T-helper 17 cell (primary cell): ENCODE measurements at places on chromosomes 7 and 10.

DNA sequence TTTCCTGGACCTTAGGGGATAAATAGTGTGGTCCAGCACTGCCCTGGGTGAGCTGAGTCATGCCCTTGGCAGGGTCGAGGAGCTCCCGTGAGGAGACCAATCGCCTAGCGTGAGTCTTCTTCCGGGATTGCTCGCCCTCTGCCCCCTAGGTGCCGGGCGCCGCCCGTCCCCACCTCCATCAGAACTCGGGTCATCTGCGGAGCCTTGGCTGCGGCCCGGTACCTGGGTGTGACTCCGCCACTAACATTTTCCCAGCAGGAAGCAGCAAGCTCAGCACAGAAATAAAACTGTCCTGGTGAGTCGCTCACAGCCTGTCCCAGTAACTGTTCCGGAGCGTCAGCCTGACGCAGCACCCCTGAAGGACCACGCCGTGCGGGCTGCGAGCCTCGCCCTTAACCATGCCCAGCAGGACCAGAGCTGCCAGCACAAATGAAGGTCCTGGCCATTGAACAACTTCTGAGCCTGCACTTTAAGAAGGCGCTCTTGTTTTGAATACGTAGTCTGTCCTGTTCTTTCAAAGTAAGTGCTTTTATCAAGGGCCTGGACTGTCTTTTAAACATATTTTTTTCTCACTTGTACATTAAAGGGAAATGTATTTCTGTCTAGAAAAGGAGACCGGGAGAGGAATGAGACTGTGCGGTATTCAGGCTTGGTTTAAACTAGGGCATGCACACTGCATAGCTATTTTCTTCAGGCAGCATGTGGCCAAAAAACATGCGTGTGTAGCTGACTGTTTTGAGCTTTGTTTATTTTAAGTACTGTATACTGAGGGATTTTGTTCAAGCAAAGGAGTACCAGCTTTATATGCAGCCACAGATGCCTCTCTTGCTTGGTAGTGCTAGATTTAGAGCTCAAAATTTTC, 136.7 kb downstream of the HECW1 start:
- no peaks in the 10 kb centered on the region for H3K36me3 ChIP-seq
- H3K4me3 ChIP-seq, result no peak overlapping the region
- H3K27me3 ChIP-seq, result peaks cover 64% of the 10 kb centered on the region
- no peak for DNase-seq

DNA sequence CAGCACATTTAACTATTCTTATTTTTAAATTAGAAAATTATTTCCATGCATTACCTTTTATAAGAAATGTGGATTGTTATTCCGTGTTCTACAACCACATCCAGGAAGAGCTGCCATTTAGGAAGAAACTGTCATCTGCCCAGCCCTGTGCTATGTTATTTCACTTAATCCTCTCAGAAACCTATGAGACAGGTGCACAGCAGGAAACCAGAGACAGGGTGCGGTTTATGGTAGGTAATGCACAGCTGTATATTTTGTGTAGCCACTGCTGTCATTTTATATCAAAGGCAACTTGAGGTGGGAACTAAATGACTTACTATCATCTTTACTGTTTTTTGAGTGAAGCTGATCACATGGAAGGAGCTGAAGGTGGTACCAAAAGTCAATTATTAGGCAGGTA, 232.3 kb downstream of the MAGI2 start:
- H3K27me3 ChIP-seq, result no peaks in the 10 kb centered on the region
- no peak overlapping the region for H3K27ac ChIP-seq

DNA sequence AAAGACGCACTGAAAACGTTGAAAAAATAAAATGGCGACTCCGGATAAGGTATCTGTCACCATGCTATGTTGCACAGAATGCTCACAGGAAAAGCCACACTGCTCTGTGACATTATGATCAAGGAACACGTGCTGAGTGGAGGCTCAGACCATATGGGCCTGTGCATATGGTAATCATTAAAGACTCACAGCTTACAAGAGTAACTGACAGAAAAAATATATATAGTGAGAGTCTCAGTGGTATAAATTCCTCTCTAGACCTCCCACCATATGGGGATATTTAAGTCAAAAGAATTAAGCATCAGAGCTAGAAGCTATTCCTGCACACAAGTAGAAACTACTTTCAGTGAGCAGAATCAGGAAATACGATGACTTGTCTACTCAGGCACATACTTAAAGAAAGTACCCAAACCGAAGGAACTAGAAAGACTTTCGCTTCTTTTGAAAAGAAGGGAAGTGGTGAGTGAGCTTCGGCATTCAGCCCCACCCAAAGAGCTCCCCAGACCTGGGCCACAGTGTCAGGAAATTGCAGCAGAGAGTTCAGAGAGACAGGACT, 65.1 kb upstream of the MPP7 start:
- no peaks in the 10 kb centered on the region for H3K27me3 ChIP-seq
- peak overlapping the region; percentile 76 for H3K4me3 ChIP-seq
- H3K4me1 ChIP-seq, result peaks cover 21% of the 10 kb centered on the region
- DNase-seq, result peak; percentile 25
- H3K36me3 ChIP-seq, result peaks cover 2% of the 10 kb centered on the region

DNA sequence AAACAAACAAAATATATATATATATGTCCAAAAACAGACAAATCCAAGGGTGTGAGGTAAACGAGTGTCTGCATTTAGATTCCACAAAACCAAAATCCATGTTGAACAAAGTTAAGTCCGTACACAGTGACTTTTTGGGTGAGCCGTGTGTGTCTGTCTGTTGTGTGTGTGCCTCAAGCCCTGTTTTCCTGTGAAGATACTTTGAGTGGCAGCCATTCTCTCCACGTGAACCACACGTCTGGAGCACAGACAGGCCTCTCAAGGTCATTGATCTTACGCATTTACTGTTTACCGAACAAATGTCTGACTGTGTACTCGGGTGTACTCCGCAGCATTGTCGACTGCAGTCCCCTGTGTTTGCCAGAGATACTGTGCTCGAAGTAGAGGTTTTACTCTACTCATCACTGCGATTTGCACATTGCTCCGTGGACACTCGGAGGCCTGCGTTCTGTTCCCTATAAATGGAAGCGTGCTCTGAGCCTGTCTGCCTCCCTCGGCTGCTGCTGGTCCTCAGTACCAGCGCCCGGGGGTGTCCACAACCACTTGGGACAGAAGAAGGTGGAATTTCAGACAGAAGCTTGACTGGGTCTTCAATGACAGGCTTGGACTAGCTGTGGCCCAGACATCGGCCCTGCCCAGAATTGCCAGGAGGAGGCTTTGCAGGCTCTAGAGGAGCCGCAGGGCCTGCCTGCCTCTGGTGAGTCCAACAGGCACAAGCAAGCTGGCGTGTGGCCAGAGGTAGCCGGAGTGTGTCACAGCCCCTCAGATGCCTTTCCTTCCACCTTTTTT, 22.1 kb downstream of the CYP17A1 start:
- H3K27ac ChIP-seq, result no peak overlapping the region
- no peak overlapping the region for H3K4me3 ChIP-seq
- H3K4me1 ChIP-seq, result peaks cover 10% of the 10 kb centered on the region
- no peak for DNase-seq
- H3K36me3 ChIP-seq, result no peaks in the 10 kb centered on the region
- no peaks in the 10 kb centered on the region for H3K27me3 ChIP-seq

DNA sequence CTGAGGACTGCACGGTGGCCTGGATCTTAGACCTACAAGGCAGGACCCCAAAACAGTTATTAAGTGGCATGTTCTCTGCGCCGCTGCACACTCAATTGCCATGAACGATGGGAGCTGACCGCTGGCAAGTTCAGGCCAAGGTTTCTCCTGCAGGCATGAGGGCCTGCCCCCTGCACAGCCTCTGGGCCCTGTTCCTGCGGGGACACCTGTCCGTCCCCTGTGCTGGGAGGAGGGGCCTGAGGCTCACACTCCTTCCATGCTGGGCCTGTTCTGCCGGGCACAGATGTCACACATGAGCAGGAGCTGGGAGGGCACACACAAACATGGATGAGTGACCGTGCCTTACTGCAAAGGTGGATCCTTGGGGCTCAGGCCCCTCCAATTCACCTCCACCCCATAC, 90.0 kb downstream of the PTPRN2 start:
- peaks cover 6% of the 10 kb centered on the region for H3K4me1 ChIP-seq
- no peak for DNase-seq
- H3K27ac ChIP-seq, result no peak overlapping the region
- no peak overlapping the region for H3K4me3 ChIP-seq
- no peaks in the 10 kb centered on the region for H3K36me3 ChIP-seq

GRCh38 chr10:14062528-14063260, 268.0 kb downstream of the FRMD4A start:
- no peak overlapping the region for H3K4me3 ChIP-seq
- no peak for DNase-seq
- no peak overlapping the region for H3K27ac ChIP-seq
- no peaks in the 10 kb centered on the region for H3K36me3 ChIP-seq
- peaks cover 21% of the 10 kb centered on the region for H3K27me3 ChIP-seq
- no peaks in the 10 kb centered on the region for H3K4me1 ChIP-seq

GRCh38 chr10:5529702-5530411, 5.1 kb downstream of the CALML3 start:
- H3K36me3 ChIP-seq, result peaks cover 2% of the 10 kb centered on the region
- H3K27ac ChIP-seq, result peak overlapping the region; percentile 34
- no peak for DNase-seq
- H3K4me3 ChIP-seq, result no peak overlapping the region
- no peaks in the 10 kb centered on the region for H3K27me3 ChIP-seq
- H3K4me1 ChIP-seq, result peaks cover 2% of the 10 kb centered on the region

DNA sequence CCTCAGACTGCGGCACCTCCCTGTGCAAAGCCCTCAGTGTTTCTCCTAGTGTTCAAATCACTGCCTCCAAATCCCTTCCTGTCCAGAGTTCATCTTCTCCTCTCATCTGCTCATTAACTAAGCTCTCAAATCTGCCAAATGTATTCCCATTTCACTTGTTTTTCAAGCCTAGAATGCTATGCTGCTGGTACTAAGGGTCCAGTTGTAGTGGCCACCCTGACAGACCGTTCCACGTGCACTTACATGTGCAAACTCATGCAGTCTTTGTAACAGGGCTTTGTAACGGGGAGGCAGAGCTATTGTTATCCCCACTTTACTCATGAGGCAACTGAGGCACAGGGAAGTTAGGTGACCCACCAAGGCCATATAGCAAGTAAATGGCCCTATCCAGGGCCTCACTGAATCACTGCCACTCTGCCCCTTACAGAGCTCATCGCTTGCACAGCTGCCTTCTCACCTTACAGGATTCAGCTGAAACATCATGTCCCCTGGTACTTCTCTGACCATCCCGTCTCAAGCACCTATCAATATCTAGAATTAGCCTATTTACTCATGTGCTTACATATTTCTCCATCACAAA, 153.0 kb upstream of the PDE1C start:
- H3K27ac ChIP-seq, result no peak overlapping the region
- H3K4me3 ChIP-seq, result no peak overlapping the region
- H3K36me3 ChIP-seq, result no peaks in the 10 kb centered on the region
- DNase-seq, result no peak

GRCh38 chr10:45553613-45554012, 119.0 kb downstream of the ZFAND4 start:
- H3K4me1 ChIP-seq, result peaks cover 31% of the 10 kb centered on the region
- peaks cover 7% of the 10 kb centered on the region for H3K36me3 ChIP-seq
- H3K27me3 ChIP-seq, result no peaks in the 10 kb centered on the region
- no peak overlapping the region for H3K27ac ChIP-seq
- DNase-seq, result no peak

DNA sequence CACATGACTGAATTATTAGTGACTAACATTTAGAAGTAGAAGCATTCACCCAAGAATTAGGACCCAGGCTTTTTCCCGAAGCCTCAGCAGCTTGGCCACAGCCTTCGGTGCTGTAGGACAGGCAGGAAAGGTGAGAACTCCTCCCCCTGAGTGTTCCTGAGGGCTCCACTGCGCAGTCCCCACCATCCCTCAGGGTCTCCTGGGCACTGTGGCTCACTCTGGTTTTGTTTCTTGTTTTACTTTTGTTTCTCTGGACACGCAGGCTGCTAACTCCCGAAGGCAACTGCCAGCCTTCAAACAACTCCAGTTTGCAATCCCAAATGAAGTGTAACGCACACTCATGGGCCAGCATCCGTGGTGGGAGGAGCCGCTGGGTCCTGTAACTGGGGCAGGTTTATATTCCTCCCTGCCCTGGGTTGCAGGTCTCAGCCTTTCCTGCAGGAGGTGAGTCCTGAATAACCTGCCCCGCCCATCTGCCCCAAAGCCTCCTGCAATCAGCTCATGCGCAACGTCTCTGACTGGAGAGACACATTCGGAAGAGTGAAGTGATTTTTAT, 492.9 kb downstream of the PTPRN2 start:
- no peaks in the 10 kb centered on the region for H3K36me3 ChIP-seq
- H3K4me1 ChIP-seq, result no peaks in the 10 kb centered on the region
- DNase-seq, result no peak
- H3K27me3 ChIP-seq, result peaks cover 5% of the 10 kb centered on the region
- no peak overlapping the region for H3K27ac ChIP-seq

GRCh38 chr10:32622409-32622808, 176.5 kb downstream of the CCDC7 start:
- no peak overlapping the region for H3K4me3 ChIP-seq
- no peaks in the 10 kb centered on the region for H3K4me1 ChIP-seq
- DNase-seq, result no peak
- H3K27ac ChIP-seq, result no peak overlapping the region

DNA sequence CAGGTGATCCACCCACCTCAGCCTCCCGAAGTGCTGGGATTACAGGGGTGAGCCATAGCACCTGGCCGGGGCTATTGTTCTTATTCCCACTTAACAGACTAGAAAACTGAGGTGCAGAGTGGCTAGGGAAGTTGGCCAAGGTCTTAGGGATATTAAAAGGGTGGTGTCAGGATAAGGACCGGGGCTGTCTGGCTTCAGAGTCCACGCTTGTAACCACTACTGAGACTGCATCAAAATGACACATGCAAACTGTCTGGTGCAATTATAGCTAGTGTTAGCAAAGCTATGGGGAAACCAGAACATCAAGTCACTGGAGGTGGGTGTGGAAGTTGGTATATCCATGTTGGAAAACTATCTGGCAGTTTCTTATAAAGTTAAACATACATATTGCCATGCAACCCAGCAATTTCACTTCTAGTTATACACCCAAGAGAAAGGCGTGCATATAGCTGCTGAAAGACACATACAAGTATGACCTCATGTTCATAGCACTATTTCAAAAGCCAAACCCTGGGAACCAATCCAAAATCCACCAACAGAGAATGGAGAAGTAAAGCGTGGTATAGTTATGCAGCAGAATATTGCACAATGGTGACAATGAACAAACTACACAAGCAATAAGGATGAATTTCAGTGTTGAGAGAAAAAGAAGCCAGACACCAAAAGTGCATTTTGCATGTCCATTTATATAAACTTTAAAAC, 33.9 kb upstream of the EEPD1 start:
- no peak overlapping the region for H3K27ac ChIP-seq
- H3K4me1 ChIP-seq, result peaks cover 33% of the 10 kb centered on the region
- H3K36me3 ChIP-seq, result peaks cover 2% of the 10 kb centered on the region
- H3K4me3 ChIP-seq, result no peak overlapping the region

GRCh38 chr10:132033632-132034031, 32.1 kb upstream of the JAKMIP3 start:
- H3K27ac ChIP-seq, result no peak overlapping the region
- no peak for DNase-seq

DNA sequence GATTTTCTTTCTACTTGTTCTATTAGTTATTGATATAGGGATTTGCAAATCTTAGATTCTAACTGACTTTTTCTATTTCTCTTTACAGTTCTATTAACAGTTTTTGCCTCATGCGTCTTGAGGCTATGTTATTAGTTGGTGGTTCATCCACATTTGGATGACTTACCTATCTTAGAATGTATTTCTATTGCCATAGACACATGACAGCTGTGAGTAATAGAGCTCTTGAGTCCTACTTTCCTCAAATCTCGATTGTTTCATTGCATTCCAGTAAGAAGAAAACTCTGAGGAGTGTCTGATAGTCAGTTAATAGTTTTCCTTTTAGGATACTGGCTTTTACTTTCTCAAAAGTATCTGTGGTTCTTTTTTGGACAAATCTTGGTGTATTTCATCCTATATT, 241.4 kb upstream of the ZNF32 start:
- H3K27ac ChIP-seq, result no peak overlapping the region
- no peak overlapping the region for H3K4me3 ChIP-seq
- H3K27me3 ChIP-seq, result peaks cover 29% of the 10 kb centered on the region
- no peaks in the 10 kb centered on the region for H3K36me3 ChIP-seq
- no peak for DNase-seq
- peaks cover 2% of the 10 kb centered on the region for H3K4me1 ChIP-seq
